Kidney epithelial cell (primary cell): ENCODE measurements at places on chromosomes 3 and 15.

DNA sequence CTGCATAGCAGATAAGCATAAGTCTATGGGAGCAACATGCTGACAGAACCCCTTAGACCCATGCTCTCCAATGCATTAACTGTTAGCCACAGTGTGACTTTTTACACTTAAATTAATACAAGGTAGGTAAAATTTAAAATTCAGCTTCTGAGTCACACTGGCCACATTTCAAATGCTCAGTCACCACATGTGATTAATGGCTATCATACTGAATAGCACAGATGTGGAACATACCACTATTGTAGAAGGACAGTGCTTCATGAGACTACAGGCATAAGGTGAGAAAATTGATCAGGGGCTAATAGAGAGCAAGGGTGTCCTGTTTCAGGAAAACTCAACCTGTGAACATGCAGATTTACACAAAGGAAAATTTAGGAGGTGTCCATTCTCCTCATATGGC lies 357.0 kb upstream of the SEMA6D start:
- DNase-seq: no peak

DNA sequence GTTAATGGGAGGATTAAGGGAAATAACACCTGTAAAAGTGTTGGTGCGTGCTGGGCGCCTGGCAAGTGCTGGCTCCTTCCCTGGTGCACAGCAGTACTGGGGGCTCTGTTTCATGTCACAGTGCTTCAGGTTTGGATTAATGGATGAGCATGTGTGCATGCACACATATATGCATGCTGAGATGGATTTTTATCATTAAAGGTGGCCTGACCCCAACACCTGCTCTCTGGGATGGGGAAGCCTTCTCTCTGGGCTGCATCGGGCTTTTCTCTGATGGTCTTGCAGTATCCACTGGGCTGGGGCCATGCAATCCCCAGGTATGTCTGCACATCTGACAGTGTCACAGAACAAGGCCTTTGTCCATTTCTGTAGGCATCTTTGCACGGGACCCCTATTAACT lies 127.5 kb upstream of the PLXNA1 start:
- DNase-seq: no peak

DNA sequence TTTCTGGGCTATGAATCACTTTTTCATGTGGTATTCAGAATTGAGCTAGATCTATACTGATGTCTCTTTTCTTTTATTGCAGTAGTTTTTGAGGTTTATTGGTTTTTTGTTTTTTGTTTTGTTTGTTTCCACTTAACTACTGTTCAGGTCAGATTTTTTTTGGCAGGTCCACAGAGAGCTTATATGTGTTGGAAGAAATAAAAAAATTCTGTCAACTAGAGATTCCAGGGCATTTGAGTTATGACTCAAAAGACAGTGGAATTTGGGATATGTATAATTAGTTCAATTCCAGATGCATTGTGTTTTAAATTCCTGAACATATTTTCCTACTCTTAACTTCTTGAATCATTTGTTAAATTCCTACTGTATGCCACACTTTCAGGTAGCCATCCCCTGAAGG lies 727.2 kb downstream of the SI start:
- DNase-seq: no peak

DNA sequence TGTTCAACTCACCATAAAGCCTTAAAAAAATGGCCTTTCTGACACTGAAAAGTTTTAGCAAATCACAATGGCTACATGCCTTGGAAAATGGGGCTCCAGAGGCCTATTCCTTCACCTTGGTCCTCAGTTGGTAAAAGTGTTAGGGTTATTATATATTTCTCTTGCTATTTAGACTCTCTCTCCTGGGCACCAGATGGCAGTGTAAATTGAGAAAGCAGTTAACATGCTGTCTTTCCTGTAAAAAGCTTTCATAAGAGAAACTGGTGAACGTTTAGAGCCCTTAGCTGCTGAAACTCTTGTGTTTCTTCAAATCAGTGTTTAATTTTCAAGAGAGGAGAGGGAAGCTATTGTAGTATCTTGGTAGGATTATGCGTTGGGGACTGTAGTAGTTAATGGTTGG lies 89.9 kb downstream of the LRTM1 start:
- DNase-seq: no peak

- DNase-seq: no peak
Observed at GRCh38 chr3:72161881-72162595, 377.1 kb upstream of the PROK2 start.

DNA sequence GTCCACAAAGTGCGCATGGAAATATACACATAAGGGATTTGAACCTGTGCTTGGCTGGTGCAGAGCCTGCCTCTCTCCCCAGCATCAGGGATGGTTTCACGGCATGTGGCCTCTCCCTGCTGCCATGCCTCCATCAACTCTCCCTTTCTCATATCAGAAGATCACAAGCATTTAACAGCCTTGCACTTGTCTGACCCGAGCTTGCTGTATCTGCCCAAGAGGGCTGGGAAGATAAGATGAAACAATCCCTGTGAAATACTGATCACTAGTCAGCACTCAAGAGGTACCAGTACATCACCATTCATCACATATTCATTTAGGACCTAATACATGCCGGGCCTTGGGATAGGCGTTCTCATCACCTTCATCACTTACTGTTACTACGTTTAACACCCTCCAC lies 107.6 kb upstream of the ARHGEF3 start:
- DNase-seq: no peak

DNA sequence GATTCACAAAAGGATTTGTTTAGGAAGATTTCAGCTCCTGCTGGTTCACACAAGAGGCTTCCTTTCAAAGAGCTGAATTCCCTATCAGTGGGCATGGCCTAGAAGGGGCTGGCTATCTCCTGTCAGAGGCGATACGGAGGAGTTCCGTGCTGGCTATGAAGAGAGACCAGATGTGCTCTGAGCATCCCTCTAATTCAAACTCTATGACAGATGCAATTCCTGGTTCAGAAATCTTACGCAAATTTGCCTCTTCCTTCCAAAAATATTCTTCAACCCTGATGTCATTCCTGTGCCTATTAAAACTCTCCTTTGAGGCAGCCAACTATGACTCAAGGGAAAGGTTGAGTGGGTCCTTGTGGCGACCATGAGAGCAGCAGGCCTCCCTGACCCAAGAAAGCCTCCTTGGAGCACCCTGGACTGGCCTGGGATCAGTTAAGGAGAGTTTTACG lies 139.3 kb upstream of the HES1 start:
- no peak for DNase-seq

- no peak for DNase-seq
Observed at GRCh38 chr3:195153653-195154052, 117.3 kb downstream of the XXYLT1 start.

GRCh38 chr3:46882377-46883053 lies 5.0 kb downstream of the PTH1R start:
- DNase-seq: no peak

DNA sequence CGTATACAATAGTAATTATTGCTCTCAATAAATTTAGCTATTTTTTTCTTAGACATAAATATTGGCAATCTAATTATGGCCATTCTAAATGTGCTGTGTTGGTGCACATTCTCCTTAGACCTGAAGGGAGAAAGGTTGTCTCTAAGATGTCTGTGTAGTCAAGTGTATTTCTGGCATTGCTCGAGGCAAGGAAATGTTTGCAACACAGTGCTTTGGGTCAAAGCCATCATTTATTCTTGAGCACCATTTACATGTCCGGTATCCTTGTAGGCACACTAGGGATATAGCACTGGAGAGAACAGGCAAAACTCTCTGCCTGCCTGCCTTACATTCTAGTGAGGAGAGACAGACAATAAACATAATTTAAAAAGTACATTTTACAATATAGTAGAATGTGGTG lies 2.6 kb upstream of the PHLDB2 start:
- DNase-seq: no peak

GRCh38 chr15:88838667-88839066 lies 35.4 kb downstream of the ACAN start:
- no peak for DNase-seq

- peak; percentile 62 for DNase-seq
Observed at GRCh38 chr15:39936187-39936586, 2.3 kb downstream of the EIF2AK4 start.

DNA sequence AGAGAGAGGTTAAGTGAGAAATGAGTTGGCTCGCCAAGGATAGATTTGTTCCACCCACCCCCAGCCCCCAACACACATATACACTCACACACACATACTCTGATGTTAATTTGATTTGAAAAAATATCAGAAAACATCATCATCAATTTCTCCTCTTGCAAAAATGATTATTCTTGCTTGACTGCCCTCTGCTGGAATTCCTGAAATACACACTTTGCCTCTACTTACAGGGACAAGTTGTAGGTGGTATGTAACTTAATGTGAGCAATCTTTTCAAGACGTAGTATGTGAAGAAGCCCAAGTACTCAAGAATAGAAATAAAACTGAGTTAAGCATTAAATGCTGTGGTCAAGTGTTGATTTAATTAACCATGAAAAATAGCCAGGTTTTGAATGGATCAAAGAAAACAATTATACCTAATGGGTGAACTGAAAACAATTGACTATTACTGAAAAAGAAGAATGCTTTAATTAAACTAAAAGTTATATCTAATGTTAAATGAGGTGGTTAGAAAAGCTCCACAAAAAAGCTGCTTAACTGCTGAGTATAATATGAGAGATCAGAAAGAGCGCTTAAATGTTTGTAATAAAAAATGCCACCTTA lies 46.6 kb upstream of the MDFIC2 start:
- peak; percentile 19 for DNase-seq

DNA sequence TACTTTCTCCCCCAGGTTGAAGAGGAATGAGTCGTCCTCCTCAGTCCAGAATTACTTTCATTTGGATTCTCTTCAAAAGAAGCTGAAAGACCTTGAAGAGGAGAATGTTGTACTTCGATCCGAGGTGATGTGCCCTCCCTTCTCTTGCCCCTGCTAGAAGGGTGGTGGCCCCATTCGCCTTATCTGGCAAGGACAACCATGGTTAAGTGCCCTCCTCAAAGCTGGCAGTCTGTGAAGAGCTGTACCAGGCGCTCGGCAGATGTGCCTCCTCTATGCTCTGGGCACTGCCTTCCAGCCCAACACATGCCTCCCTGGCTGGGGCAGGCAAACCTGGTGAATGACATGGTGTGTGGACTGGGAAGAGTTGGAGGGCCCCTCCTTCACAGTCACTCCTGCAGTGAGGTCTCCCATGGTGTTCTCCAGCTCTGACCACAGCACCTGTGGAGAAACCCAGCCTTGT lies 77.0 kb downstream of the CCK start:
- DNase-seq: no peak

- no peak for DNase-seq
Observed at GRCh38 chr15:49438962-49439631, 16.1 kb downstream of the FGF7 start.

DNA sequence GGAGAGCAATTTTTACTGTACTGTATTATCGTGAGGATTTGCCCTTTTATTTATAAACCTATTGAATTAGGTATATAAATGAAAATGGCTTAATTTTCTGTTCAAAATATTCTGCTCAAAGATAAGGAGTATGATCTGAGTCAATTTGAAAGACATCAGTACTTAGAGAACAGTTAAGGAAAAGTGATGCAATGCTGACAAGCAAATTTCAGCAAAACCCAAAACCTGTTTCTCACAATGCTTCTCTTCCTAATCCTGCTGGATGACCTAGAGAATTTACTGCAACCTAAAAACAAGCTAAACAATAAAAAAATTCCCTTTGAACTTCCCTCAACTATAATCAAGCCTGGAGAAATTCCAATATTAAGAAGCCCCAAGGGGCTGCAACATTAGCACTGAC lies 82.7 kb downstream of the RFX7 start:
- DNase-seq: no peak

DNA sequence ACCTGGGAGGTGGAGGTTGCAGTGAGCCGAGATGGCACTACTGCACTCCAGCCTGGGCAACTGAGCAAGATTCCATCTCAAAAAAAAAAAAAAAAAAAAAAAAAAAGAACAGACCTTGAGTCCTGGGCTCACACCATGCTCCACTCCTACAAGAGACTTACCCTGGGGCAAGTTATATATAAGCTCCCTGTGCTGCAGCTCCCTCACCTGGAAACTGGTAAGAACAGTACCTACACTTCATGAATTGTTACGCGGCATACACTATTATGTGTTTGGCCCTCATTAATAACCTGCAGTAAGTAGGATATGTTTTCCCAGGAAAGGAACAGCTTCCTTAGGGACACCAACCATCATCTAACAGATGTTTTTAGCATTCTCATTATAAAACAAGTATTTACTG lies 119.6 kb downstream of the FMN1 start:
- no peak for DNase-seq

- no peak for DNase-seq
Observed at GRCh38 chr3:15262021-15262420, 56.0 kb downstream of the CAPN7 start.

GRCh38 chr15:41661518-41662225 lies 1.5 kb downstream of the MGA start:
- DNase-seq: no peak

DNA sequence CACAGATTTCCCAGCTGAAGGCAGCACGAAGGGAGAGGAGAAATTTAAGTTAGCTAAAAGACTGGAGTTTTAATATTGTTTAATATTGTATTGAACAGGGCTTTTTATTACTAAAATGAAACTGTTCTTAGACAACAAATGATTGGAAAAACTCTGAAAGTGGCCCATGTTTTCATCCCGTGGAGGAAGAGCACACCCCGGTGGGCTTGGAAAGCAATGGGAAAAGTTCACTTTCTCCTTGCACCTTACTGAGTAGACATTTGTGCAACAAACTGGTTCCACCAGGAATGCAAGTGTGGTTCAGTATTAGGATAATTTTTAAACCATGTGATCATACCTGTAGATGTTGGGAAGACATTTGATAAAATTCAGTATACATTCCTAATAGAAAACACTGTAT lies 8.2 kb upstream of the ESYT3 start:
- no peak for DNase-seq

DNA sequence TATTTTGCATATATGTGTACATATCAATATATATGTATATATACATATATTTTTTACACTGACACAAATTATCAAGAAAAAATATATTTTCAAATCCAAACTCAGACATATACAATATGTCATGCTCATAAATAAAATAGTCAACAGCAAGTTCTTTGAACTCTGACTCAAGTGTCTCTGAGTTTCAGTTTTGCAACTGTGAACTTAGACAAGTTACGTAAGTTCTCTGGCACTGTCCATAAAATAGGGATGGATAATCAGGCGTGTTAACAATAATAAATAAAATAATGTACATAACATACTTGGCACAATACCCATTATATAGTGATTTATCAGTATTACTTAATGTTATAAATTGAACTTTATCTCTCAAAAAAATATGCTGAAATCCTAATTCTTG lies 12.1 kb upstream of the XRN1 start:
- DNase-seq: no peak

DNA sequence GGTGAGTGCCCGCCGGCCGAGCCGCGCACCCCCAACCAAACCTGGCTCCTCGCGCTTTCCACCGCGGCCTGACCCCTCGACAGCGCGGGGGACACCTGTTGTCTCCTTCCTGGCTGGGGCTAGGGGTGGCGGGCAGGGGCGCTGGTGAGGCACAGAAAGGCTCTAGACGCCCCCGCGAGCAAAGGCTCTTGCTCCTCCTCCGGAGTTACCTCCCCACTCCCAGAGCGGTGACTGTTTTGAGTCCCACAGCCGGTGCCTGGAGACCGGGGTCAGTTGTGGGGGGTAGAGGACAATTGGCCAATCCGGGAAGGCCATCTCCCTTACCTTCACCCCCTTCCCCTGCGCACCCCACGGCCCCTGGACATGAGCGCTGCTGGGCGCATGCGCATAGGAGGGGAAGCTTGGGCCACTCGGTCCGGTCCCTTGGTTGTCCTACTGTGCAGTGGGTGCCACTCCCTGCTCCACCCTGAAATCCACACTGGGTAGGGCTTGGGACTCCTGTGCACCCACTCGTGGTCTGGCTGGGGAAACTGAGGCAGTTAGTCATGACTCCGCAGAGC lies 554 bp downstream of the CHST13 start:
- DNase-seq: no peak
